ENCODE measurements at places on chromosomes 11 and 22.

GRCh38 chr11:112016765-112017376, 8.3 kb upstream of the DLAT start:
- DNase-seq: no peak

DNA sequence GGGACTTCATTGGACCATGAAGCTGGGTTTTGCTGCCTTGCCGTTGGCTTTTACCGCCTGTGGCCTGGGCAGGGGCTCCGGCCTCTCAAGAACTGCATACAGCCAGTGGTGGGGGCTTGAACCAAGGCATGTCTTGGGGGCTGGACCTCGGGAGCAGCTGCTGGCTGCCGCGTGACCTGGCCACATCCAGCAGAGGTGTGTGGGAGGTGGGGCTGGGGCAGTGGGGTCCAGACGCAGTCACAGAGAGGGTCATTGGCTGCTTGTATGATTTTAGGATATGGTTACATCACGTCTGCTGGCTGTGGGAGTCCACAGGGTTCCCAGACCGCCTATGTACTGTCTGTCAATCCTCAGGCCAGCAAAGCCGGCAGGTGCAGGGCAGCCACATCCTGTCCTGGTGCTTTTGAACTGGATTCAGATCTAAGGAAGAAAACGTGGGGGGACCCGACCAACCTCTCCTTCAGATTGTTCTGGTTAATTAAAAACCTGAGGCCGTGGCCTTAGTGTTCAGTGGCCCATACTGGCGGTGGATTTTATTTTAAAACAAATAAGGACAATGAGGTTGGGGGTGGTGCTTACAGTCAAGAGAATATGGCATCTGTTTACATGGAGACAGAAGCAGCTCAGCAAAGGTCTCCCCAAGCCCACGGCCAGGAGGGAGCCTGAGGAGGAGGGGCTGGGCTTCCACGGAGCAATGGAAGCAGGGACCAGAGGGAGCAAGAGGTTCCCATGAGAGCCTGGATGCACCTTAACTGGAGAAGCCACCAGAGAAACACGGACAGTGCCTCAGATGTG, 426.0 kb downstream of the TBC1D22A start:
- no peak for DNase-seq

DNA sequence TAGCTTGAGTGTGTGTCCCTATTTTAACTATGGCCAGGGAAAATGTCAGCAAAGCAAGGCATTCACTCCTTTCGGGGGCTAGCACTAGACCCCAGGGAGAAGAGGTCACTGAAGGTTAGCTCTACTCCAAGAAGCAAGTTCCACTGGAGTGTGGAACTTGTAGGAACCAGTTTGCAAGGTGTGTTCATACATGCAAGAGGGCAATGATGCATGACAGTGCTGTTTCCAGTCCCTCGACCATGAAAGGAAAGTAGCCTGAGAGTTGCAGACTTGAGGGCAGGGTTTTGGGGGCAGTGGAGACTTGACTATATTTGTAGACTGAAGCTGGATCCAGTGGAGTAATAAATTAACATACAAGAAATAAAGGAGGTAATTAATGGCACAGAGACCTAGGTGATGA, 21.6 kb upstream of the SLC36A4 start:
- no peak for DNase-seq

GRCh38 chr22:29817724-29818123, 20.4 kb downstream of the ASCC2 start:
- DNase-seq: peak; percentile 2

DNA sequence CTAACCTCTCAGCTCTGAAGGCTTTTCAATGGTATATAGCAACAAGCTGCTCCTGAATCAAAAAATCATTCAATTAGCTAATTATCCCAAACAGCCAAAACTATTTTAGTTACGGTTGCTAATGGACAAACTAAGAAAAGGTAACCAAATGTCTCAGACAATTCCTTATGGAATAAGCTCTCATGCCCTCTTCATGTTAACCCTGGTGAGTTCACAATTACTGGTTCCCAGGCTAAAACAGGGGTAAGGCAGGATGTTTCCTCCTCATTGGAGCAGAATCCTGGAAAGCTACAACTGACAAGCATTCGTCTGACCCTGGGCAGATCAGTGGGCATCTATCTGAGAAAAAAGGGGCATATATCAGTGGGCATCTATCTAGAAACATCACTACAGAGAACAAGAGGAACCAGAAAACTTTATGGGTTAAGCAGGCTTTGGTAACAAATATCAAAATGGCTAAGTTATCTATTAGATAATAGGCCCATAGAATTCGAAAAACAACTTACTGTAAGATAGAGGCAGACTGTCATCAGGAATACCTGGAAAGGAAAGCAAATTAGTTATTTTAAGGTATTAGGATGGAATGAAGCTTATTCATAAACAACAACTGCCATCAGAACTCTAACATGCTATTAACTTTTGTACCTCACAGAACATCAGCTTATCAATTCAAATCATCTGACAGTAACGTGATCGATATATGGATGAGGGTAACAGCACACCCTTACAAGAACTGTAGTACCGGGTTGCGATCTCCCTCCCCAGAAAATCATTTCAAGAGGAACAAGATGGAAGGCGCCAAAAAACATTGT, 14.8 kb upstream of the WDR74 start:
- no peak for DNase-seq

DNA sequence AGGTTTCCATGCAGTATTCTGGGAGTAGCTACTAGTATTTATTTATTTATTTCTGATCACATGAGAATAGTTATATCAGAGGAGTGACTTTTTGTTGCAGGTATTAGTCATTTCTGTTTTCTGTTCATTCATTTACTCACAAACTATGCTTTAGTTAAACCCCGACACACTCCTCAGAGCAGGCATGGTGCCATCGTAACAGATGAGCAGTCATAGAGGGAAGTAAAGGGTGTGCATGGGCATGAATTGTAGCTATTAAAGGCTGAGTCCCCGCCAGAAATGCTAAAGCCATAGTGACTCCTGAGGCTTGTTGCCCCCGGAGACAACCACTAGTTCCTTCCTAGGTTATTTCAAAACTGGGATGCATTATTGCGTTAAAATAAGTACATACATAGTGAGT, 10.6 kb downstream of the JHY start:
- DNase-seq: no peak

GRCh38 chr22:26656891-26657851, at the start of gene MIAT:
Gene MIAT (plus strand): TSS chr22:26657588.
- DNase-seq: peak; percentile 89

DNA sequence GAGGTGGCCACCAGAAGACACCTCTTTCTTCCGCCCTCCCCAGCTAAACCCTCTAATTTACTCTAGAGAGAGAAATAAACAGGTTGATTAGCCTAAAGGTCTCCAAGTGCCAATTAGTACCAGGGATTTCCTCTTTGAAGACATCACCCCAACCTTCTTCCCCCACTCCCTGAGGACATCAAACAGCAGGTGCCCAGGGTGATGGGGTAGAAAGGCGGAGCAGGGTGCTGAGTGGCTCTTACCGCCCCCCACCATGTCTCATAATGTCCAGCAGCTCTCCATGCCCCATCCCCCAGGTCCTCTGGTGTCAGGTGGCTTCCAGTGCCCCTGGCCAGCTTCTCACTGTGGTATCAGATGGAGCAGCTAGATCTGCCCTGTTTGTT, 5.3 kb upstream of the GNAZ start:
- no peak for DNase-seq

- DNase-seq: no peak
These were observed 61.3 kb upstream of the NARS2 start for GRCh38 chr11:78635814-78636506.

GRCh38 chr11:22207162-22207561, 14.3 kb downstream of the ANO5 start:
- DNase-seq: no peak

- no peak for DNase-seq
These were observed 1.5 kb downstream of the PANX2 start for GRCh38 chr22:50171965-50172421.

- no peak for DNase-seq
These were observed 5.9 kb downstream of the WT1 start for GRCh38 chr11:32429477-32429876.

- peak; percentile 66 for DNase-seq
These were observed 68.0 kb upstream of the TCF20 start for GRCh38 chr22:42338479-42338878.

DNA sequence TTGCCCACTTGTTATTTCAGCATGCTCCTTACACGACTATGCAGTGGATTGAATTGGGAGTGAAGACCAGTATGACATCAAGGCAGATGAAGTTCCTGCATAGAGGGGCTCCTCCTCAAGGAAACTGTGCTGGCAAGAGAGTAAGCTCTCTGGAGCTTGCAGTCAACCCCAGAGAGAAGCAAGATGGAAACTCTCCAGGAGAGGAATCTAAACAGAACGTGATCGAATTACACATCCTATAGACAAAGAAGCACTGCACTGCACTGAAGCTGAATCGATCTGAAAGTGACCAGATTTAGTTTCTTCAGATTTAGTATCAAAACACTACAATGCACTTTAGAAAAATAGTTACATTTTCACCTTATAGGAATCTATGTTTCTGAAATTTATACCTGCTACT, 947.7 kb upstream of the TENM4 start:
- no peak for DNase-seq

GRCh38 chr11:87754685-87755084, 420.6 kb downstream of the RAB38 start:
- no peak for DNase-seq

GRCh38 chr22:37675930-37676735, 697 bp downstream of the LGALS1 start:
- DNase-seq: no peak

- DNase-seq: no peak
These were observed 207.5 kb downstream of the ETS1 start for GRCh38 chr11:128379587-128380580.

GRCh38 chr11:22165087-22165486, 27.8 kb upstream of the ANO5 start:
- no peak for DNase-seq

- DNase-seq: no peak
These were observed 221.1 kb downstream of the OPCML start for GRCh38 chr11:133311230-133311629.

- DNase-seq: no peak
These were observed 71.3 kb upstream of the PARVG start for GRCh38 chr22:44109416-44109815.

- no peak for DNase-seq
These were observed 170.0 kb upstream of the PDGFD start for GRCh38 chr11:104333977-104334376.

DNA sequence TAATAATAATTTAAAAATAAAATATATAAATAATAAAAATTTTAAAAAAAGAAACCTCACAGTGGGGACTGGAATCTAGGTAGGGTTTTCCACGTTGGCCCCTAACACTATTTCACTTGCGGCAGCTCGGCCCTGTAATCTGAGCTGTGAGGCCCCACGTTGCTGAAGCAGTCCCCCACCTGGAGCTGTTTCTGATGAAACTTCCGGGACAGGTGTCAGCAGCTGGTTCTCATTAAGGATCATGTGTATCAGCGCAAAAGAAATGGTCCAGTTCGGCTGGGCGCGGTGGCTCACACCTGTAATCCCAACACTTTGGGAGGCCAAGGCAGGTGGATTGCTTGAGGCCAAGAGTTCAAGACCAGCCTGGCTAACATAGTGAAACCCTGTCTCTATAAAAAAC, 17.3 kb downstream of the RHOD start:
- DNase-seq: no peak

- no peak for DNase-seq
These were observed 1334.0 kb downstream of the TBC1D22A start for GRCh38 chr22:48096411-48096810.

GRCh38 chr22:48217596-48217995, 1455.1 kb downstream of the TBC1D22A start:
- DNase-seq: no peak

- DNase-seq: no peak
These were observed 25.1 kb upstream of the FJX1 start for GRCh38 chr11:35593143-35593542.

- no peak for DNase-seq
These were observed 50.6 kb upstream of the ACCSL start for GRCh38 chr11:43997022-43997660.

DNA sequence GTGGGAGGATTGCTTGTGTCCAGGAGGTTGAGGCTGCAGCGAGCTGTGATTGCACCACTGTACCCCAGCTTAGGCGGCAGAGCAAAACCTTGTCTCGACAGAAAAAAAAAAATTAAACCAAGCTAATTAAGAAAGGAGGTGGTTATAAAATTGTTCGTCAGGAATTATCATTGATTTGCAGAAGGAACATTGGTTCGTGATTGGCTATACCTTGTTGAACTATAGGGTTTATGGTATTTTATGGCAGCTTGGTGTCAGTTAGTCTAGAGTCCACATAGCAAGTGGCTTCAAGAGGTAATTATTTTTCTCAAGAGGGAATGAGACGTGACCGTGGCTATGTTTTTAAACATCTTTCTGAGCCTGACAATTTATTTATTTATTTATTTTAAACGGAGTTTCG, 11.5 kb upstream of the TMEM216 start:
- DNase-seq: no peak

DNA sequence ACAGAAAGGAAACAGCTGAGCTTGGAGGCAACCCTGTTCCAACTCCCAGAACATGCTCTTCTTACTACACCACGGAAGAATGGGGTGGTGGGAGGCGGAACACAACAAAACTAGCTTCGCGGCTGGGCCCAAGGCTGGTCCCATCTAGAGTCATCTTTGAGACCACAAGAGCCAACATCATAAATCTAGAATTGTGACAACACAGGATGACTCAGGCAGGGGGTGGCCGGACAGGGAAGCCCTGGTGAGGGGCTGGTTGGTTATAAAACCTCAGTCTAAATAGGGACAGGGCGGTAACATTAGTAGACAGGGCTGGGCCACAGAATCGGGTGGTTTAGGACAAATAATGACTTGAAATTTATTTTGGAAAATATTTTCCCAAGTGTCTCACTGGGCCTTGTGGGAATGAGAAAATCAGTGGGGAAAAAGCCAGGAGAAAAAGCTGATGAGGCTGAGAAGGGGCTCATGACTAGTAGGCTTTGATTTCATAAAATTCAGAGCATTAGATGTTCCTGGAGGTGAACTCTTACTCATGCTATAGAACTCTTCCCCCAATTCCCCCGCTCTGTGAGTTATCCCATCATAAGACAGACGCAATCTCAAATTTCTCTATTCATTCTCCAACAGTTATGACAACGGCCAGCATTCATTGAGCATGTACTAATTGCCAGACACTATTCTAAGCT, 151.8 kb upstream of the TIMP3 start:
- DNase-seq: no peak

- DNase-seq: no peak
These were observed 119.2 kb downstream of the ME3 start for GRCh38 chr11:86553265-86553664.

- DNase-seq: no peak
These were observed 46.0 kb downstream of the LRP5 start for GRCh38 chr11:68358416-68358815.

DNA sequence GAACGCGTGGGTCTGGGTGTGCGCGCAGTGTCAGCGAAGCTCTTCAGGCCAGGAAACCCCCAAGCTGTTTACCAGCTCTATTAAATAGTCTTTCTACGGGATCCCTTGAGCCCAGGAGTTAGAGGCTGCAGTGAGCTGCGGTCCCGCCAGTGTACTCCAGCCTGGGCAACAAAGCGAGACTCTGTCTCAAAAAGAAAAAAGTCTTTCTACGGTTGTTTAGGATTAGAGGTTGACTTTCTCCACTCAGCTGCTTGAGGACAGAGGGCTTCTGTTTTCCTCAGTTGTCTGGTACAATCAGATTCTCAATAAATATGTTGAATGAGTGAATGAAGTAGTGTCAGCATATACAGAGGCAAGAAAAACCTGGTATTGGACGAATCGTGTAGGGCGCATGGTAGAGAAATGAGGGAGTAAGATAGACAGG, 619 bp downstream of the SART1 start:
- DNase-seq: no peak

- DNase-seq: no peak
These were observed 23.0 kb downstream of the RNF121 start for GRCh38 chr11:71951741-71952310.
